ENCODE measurements at places on chromosomes 13 and 19.

DNA sequence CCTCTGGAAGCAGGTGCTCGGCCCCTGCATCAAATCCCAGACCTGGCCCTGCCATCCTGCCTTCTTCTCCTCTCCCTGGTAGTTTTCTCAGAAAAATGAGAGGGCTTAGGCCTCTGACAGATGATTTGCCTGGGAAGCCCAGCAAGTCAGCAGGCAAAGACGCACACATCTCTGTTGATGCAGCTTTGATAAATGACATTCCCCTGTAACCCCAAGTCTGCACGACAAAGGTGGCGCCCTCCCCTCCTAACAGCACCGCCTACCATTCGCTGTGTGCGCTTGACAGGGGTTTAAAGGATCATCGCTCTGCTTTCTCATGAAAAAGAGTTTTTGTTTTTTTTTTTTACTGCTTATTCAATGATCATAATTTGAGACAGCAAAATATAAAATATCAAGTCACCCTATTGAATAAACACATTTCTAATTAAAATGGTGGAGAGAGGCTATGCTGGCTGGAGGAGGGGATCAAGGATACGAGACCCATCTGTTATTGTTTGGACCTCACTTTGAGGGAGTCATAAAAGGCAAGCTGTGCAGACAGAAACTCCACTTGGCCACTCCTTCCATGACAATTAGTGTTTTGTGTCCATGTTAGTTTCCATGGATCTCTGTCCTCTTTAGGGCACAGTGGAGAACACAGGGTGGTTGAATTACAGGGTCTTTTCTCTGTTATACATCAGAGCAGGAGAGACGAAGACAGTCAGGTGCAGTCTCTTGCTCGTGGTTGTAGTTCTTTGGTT lies 126.1 kb downstream of the FGF9 start:
- no peak for DNase-seq

DNA sequence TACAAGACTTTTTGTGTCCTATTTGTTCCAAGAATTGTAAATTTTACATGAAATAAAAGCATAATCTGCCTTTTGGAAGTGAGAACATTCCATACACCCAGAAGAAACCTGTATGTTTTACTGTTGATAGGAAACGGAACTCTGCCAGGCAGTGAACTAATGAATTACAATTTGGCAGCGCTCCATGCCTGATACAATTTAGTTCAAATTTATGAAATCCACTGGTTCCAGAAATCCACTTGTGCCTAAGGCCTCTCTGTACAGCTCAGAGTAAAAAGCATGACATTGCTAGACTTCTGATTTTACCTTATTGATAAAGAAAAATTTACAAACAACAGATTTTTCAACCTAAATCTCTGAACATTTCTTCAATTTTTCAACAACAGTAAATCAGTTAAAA lies 78.1 kb downstream of the PCDH9 start:
- DNase-seq, result no peak

DNA sequence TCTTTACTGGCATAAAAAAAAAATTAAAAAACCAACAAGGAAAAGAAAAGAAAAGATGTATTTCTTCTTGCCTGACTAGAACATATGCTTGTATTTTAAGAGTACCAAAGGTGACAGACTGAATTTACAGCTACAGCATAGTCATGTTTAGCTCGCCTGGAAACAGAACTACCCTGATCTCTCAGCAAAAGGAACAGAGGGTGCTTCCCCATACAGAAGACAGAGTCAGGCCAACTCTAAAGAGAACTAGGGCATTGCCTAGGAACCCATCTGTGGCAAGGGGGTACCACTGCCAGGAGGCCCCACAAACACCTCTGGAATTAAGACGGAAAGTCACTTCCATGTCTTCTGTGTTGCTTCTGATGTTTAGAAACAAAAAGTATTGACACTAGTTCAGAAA lies 252.1 kb upstream of the STARD13 start:
- no peak for DNase-seq

- peak; percentile 63 for DNase-seq
Measured at GRCh38 chr13:27619728-27620376, 477 bp downstream of the LNX2 start.

DNA sequence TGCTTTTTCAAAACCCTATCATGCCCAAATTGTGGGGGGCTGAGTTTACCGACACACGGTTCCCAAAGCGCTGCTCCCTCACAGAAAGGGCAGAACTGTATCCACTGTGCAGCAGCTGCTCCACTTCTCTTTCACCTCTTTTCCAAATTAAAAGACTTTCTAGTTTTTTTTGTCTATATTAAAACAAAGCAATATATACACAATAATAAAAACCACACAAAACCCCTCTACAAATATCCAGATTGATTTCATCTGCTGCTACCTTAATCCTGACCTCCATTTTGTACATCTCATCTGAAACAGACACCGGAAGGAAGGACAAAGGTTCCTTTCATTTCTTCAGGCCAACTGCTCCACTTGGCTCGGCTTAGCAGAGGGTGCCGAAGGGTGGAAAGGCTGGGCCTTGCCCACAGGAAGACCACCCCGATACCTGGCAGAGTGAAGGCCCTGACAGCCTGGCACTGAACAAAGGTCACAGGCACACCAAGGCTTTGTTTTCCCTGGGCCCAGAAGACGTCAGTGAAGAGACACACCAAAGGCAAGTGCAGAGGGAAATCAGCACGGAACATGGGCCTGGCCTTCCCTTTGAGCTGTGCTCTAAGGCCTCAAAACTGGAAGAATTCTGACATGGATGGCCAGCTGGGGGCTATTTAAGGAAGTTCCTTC lies 71.6 kb downstream of the LATS2 start:
- DNase-seq, result no peak

GRCh38 chr19:11091703-11092153 lies 2.5 kb downstream of the LDLR start:
- DNase-seq, result peak; percentile 68

GRCh38 chr13:21980049-21980448 lies 309.2 kb downstream of the FGF9 start:
- no peak for DNase-seq

DNA sequence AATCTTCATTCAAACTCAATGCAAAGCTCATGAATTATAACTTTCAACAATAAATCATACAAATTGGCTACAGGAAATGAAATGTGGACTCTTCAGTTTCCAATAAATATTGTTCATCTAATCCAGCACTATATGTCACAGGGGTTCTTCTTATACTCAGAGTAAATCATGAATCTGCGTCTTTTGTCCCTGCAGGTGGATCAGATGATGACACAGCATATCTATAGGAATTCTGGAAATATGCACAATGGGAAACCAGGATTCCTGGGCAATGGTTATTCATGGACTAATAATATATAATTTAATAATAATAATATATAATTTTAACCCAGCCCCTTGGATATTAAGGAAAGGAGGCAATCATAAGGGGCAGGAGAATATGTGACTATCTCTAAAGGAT lies 8.4 kb downstream of the ZNF573 start:
- no peak for DNase-seq

GRCh38 chr13:59809564-59809963 lies 354.2 kb downstream of the DIAPH3 start:
- no peak for DNase-seq

GRCh38 chr13:48220981-48221685 lies 11.9 kb upstream of the ITM2B start:
- no peak for DNase-seq

DNA sequence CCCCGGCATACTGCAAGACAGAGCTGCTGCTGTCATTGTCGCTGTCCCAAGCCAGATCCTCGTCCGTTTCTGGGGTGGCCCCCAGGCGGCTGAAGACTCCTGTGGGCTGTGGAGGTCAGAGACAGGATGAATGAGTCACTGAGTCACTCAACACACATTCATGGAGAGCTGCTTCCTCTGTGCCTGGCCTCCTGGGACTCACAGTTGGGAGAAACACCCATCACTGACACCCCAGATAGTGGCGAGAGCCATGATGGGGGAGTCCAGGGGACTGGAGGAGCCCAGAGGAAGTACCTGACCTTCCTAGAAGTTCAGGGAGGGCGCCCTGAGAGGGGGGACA lies 26.0 kb downstream of the C19orf47 start:
- no peak for DNase-seq

GRCh38 chr13:71578048-71578447 lies 289.0 kb downstream of the DACH1 start:
- no peak for DNase-seq

GRCh38 chr13:81488021-81488420 lies 1147.1 kb upstream of the SPRY2 start:
- no peak for DNase-seq

GRCh38 chr13:110062077-110062776 lies 244.7 kb downstream of the COL4A1 start:
- DNase-seq, result no peak
